ENCODE measurements at places on chromosomes 16 and 17. TPM values are rescaled to one million over a fixed set of nuclear protein-coding genes. Genes with fewer than 3 reads are reported as not detected.

ZNF500 gene
- 7.3 TPM for total RNA-seq

GRCh38 chr16:56197192-56197992 is 6.1 kb downstream of the GNAO1 start:
- H3K36me3 ChIP-seq: no peaks in the 10 kb centered on the region
- peaks cover 2% of the 10 kb centered on the region for H3K4me1 ChIP-seq
- no peak overlapping the region for H3K27ac ChIP-seq
- H3K27me3 ChIP-seq: peaks cover 24% of the 10 kb centered on the region
- H3K4me3 ChIP-seq: no peak overlapping the region

DNA sequence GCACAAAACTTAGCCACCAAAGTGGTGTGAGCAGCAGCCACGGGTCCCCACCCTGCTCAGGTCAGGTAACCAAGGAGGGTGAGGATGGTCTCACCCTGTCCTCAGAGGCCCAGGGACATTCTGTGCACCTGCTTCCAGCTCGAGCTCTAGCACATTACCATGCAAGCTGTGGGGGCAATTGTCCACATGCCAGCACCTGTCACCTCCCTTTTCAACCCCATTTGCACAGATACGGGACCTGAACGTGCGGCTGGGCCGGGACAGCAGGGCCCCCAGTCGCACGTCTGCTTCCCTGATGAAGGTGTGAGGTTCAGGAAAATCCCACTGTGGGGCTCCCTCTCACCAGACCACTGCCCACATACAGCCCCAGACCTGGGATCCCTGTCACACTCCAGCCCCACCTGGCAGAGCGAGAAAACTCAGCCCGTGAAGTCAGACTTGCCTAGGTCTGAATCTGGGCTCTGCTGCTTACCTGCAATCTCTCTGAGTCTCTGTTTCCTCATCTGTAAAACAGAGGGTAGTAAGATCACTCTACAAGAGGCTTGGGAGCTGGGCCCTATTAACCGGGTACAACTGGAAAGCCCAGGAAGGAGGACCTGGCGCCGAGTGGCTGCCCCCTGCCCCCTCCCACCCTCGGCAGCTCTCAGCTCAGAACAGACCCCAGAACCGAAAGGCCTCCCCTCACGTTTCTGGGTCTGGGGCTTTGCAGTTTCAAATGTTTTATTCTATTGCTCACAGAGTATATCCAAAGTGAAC is 7.9 kb downstream of the WFIKKN2 start:
- H3K27ac ChIP-seq: no peak overlapping the region
- no peak for DNase-seq
- H3K4me1 ChIP-seq: peaks cover 18% of the 10 kb centered on the region

DNA sequence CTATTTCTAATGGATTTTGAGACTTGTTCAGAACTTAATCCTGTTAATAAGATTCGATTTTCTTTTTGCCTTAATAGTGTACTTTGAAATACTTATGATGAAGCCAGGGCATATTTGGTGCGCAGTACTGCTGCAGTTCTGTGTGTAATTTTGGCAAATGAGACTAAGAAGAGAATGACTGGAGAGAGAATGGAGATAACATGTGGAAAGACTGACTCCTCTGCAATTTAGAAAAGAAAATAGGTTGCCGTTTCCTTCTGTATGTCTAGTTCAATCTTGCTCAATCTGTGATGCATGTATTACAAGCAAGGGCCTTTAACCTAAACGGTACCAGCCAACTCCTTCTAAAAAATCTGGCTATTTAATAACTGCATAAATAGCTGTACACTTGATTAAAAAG is 285.1 kb upstream of the CDH11 start:
- no peaks in the 10 kb centered on the region for H3K27me3 ChIP-seq
- H3K4me3 ChIP-seq: no peak overlapping the region
- no peaks in the 10 kb centered on the region for H3K4me1 ChIP-seq

Data from gastrocnemius medialis (tissue), 4 donors.